ENCODE measurements at places on chromosomes 7 and 10.

GRCh38 chr10:25280573-25280972 lies 105.8 kb downstream of the GPR158 start:
- no peak for DNase-seq

DNA sequence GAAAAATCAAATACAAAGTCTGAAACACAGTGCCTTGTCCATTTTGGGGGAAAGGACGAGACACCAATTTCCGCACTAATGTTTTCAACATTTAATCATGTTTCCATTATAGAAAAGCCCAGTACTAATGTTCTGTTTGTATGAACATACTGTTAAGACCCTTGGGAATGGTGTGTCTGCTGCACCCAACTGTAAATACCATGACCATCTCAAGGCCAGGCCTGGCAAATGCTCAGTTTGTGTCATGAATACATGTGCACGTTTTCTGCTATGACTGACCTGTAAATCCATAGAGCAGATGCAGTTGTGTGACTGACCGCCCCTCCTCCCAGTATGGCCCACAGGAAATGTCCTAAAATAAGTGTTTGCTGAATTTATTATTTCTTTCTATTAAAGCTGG lies 270.0 kb downstream of the TNS3 start:
- DNase-seq, result no peak

- no peak for DNase-seq
These were observed 49.4 kb upstream of the GTF2IRD1 start for GRCh38 chr7:74404388-74404700.

GRCh38 chr7:70836279-70836678 lies 295.7 kb upstream of the GALNT17 start:
- DNase-seq, result no peak

DNA sequence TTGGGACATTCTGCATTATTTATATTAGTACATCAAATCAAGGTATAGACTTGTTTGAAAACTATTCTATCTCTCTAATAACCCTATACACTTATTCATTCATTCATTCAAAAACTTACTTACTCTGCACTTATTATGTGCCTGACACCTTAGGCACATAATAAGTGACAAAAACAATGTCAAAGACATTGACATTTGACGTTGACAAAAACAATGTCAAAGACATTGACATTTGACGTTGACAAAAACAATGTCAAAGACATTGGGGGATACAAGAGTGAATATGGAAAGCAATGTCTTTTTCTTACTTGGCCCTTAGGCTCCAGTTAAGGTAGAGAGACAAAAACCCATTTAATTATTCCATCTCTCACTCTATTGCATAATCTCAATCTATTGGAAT lies 116.0 kb downstream of the CNTNAP2 start:
- no peak for DNase-seq

DNA sequence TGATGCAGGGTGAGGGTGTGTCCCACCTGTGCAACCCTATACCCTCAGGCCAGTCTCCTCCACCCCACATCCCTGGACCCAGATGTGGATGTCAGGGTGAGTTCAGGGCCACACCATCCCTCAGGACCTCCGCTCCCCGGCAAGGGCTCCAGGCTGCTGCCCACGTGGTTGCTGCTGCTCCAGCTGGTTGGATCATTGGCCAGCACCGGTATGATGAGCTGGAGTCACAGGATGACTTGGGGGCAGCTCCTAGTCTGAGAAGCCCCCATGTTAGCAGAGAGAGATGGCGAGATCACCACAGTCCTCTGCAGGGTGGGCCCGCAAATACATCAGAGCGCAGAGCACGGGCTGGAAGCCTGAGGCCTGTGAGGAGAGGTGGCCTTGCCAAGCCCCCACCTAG lies 103.3 kb upstream of the GDF10 start:
- no peak for DNase-seq

DNA sequence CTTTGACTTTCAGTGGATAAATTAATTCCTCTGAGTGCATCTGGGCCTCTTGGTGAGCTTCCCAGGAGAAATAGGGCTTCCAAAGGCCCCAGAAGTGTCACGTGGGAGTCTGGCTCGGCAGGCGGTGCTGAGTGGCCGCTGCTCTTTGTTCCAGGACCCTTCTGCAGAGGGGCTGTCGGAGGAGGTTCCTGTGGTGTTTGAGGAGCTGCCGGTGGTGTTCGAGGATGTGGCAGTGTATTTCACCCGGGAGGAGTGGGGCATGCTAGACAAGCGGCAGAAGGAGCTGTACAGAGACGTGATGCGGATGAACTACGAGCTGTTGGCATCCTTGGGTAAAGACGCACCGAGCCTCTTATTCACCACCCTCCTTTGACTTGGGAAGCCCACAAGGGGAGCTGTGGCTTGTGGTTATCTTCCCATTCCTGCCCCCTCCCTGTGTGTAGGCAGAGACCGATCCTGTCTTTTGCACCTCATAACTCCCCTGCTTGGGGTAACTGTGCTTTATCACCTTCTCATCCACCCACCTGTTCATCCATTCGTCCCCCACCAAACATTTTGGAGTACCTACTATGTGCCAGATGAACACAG lies 11.9 kb downstream of the ZNF862 start:
- DNase-seq, result no peak

- peak; percentile 48 for DNase-seq
These were observed 3.7 kb upstream of the DPYSL4 start for GRCh38 chr10:132183046-132183445.

GRCh38 chr10:52316001-52316400 lies 1.9 kb downstream of the DKK1 start:
- DNase-seq, result no peak

GRCh38 chr7:130210181-130210935 lies 2.7 kb downstream of the SSMEM1 start:
- no peak for DNase-seq

- no peak for DNase-seq
These were observed 77.3 kb upstream of the TCF7L2 start for GRCh38 chr10:112872728-112873127.

GRCh38 chr10:118167056-118167700 lies 120.4 kb upstream of the RAB11FIP2 start:
- DNase-seq, result no peak

DNA sequence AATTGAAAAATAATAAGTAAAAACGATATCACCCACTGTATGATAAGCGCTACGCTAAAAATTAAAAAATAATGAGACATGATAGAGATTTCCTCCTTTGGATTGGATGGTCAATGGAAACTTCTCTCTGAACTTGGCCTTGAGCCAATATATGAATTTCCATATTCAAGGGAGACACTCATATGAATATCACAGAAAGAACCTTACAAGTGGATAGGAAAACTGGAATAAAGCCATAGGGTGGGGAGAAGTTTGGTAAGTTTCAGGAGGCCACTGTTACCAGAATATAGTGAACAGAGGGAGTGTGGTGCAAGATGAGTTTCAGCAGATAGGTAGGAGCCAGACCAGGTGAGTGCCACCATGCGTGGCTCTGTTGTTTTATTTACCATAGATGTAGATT lies 147.2 kb downstream of the SEM1 start:
- DNase-seq, result no peak

DNA sequence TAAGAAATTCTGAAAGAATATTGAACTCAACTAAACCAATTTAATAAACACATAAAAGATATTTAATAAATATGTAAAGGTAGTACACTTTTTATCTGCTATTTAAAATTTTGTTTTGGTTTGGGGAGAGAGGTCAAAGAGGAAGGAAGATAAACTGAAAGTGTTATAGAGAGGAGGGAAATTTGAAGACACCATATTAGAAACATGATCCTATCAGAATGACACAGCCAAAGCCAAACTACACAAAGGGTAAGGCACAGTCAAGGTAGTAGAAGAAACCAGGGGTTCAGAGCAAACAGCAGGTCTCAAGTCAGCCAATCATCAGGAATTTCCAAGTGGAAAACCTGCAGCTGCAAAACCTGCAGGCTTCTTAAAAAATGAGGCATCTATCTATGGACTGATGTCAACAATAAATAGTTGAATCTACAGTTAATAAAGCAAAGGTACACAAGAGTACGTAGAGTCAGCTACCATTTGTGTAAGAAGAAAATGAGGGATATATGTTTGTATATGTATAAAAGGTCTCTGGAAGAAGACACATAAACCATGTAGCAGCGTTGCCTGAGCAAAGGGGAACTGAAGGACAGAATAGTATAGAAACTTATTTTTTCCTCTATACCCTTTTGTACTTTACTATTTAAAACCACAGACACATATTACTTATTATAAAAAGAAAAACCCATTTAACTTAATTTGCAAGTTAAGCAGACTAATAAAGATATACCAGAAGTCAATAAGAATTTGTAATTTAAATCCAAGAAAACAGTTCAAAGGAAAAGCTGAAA lies 10.0 kb downstream of the ZNF800 start:
- DNase-seq, result no peak

DNA sequence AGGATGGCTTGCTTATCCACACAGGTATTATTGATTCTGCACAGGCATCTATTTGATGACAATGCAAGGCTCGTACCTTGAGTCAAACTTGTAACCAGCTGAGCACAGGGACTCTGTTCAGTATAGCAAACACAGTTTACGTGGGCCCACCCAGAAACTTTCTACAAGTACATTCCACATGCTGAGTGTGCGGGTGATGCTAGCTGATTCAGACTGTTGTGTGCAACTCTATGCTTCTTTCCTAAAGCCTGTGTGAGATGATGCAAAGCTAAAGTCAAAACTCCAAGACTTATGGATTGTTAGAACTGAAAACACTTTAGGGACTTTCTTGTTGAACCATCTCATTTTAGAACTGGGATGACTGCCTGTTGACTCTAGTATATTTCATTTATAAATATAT lies 21.5 kb upstream of the CALD1 start:
- DNase-seq, result no peak

- no peak for DNase-seq
These were observed 153.0 kb upstream of the FGFR2 start for GRCh38 chr10:121751191-121751760.

- DNase-seq, result no peak
These were observed 5.3 kb downstream of the ALKBH4 start for GRCh38 chr7:102459221-102459844.

GRCh38 chr7:122442929-122443328 lies 138.4 kb upstream of the FEZF1 start:
- DNase-seq, result no peak

DNA sequence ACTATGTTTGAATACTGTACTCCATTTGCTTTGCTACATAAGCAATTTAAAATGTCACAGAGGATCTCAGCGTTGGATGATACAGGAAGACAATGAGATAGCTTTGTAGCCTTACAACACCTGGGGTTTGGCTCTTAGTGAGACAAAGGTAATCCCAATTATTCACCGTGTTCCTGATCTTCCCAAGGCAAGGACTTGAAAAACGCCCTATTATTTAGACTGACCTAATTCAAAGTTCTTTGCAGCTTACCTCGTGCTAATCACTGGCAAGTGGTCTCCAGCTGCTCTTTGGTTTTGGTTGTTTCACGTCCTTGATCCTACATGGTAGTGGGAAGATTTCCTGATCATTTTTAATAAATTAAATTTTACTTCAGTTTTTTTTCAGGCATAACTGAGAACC lies 23.0 kb upstream of the C7orf33 start:
- no peak for DNase-seq

- no peak for DNase-seq
These were observed 558.9 kb downstream of the SH2D4B start for GRCh38 chr10:81096558-81096957.

- DNase-seq, result peak; percentile 50
These were observed 330.0 kb downstream of the BBS9 start for GRCh38 chr7:33459340-33459751.

DNA sequence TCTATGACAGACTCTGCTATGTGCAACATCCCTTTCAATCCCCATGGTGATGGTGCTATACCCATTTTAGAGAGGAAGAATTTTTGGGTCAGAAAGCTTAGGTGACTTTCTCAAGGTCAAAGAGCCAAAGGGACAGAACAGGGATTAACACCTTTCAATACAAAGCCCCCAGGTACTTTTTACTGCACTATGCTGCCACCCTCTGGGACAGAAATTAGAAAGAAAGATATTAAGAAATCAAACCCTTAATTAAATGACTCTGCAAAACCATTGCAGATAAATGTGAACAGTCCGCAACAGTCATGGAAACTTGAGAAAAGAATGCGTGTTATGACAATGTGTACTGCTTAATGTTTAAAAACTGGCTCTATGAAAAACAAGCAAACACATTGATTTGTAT lies 673.7 kb downstream of the MAGI2 start:
- DNase-seq, result no peak

DNA sequence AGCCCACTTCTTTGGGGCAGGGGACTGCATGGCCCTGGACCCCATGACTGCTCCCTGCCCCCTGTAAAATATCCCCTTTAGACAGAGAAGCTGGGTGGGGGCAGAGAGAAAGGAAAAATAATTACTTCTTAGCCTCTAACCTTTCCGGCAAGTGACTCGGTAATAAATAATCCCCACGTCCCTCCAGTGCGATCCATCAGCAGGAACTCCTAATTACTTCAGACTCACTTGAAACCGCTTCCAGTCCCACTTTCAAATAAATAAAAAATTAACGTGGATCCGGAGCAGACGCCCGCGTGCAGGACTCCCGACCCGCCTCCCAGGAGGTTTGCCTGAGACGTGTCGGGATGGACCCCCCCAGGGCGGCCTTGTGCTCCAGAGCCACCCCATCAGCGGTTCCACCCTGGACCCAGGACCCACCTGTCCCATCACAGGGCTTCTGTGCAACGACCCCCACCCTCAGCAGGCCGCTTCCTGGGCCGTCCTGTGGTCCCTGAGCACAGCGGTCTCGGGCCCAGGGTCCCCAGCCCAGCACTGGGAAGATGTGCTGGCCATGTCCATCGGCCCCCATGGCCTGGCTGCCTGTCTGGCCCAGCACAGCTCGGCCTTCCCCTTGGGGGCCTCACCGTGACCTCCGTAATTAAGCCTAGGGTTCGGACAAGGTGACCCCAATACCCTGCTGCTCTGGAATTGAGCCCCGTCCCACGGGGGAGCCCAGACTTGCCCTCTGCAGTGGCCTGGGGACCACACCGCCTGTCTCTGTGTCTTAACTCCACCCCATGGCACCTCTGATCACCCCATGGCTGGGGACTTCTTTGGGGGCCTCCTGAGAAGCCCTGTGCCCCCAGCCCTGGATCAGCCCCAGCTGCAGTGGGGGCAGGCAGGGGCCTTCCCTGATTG lies 108.0 kb downstream of the UNCX start:
- no peak for DNase-seq

GRCh38 chr7:71254751-71255150 lies 122.8 kb downstream of the GALNT17 start:
- no peak for DNase-seq
